ENCODE measurements at places on chromosomes 2 and 18. TPM values are rescaled to one million over a fixed set of nuclear protein-coding genes. Genes with fewer than 3 reads are reported as not detected.
A peak's percentile ranks its signal among the peaks of the same experiment; 100 is the strongest.

GRCh38 chr2:28433935-28434599, 41.4 kb downstream of the FOSL2 start:
- no peak for DNase-seq
- no peak overlapping the region for H3K27ac ChIP-seq

- H3K4me3 ChIP-seq, result peak overlapping the region; percentile 88
- DNase-seq, result no peak
- H3K36me3 ChIP-seq, result no peaks in the 10 kb centered on the region
Observed at GRCh38 chr2:26034637-26034992, 731 bp downstream of the RAB10 start.

Gene TBR1
- total RNA-seq, result not detected

Gene POU3F3
- total RNA-seq, result not detected

Gene TRIM43
- not detected for total RNA-seq

Gene TMEM150A
- 23.1 TPM for total RNA-seq

DNA sequence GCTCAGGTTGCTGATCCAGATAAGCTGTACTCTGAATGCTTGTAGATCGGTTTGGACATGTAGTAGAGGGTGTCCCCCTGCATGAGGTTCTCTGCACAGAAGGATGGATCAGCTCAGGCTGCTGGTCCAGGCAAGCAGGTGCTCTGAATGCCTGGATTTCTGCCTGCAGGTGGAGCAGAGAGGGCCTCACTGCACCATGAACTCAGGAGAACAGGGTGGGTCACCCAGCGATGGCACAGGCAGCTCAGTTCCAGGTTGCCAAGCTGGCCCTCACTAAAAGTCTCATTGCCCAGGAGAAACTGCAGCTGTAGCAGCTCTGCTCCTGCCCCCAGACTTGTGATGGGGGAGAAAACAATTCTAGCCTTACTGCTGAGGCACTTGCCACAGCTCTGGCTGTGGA, 491.8 kb downstream of the XIRP2 start:
- no peaks in the 10 kb centered on the region for H3K36me3 ChIP-seq

- DNase-seq, result no peak
- no peaks in the 10 kb centered on the region for H3K27me3 ChIP-seq
- no peak overlapping the region for H3K4me3 ChIP-seq
- no peaks in the 10 kb centered on the region for H3K36me3 ChIP-seq
Observed at GRCh38 chr2:144364944-144365738, 154.8 kb downstream of the ZEB2 start.

GRCh38 chr18:60228609-60229595, 143.7 kb downstream of the MC4R start:
- H3K4me3 ChIP-seq, result no peak overlapping the region
- DNase-seq, result no peak
- no peaks in the 10 kb centered on the region for H3K27me3 ChIP-seq
